ENCODE measurements at places on chromosomes 13 and 19. TPM values are rescaled to one million over a fixed set of nuclear protein-coding genes. Genes with fewer than 3 reads are reported as not detected.

DNA sequence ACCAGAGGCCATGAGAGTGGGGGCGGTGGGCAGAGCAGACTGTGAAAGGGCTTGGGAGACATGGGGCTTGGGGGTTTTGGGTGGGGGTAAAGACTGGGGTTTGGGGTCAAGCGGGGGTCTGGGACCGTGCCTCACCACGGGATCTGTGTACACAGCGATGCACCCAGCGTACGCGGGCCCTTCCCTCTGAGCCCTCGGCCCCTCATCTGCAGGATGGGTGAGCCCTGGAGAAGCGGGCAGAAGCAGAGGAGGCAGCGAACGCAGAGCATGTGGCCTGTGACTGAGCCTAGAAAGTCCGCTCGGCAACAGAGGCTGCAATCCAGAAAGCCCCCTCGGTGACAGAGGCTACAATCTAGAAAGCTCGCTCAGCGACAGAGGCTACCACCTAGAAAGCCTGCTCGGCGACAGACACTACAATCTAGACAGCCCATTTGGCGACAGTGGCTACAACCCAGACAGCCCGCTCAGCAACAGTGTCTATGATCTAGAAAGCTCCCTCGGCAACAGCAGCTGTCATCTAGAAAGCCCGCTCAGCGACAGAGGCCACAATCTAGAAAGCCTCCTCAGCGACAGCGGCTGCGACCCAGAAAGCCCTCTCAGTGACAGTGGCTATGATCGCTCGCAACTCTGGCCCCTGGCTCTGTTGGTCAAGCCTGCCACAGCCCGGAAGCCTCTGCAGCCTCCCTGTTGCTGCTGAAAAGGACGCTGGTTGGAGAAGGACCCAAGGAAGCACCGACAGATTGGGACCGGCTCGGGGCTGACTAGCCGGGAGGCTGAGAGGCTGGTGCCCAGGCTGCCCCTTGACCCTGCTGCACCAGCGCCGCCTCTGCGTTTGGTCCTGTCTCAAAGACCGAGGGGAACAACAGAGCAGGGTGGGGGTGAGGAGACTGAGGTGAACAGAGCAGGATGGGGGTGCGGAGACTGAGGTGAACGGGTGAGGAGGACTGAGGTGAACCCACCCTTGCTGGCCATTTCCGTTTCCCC is 68.6 kb downstream of the SPACA7 start:
- DNase-seq = no peak

- DNase-seq = no peak
Observed at GRCh38 chr19:40933025-40933424, 51.0 kb upstream of the CYP2A7 start.

DNA sequence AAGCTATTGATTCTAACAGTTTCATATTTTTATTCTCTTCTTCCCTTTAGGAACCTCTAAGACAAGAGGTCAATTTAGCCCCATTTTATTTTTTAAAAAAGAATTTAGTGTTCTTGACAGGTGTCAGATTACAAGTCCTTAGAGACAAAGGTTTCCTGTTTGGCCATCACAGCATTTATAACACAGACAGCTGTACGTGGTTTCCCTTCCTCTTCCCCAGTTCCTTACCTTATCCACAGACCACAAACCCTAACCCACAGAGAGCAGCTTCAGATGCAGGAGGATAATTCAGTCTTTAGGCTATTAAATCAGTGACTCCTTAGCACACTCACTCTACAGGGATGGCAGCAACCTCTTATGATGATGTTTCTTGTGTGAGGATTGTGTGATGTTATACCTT is 1210.1 kb downstream of the DIAPH3 start:
- no peak for DNase-seq

DNA sequence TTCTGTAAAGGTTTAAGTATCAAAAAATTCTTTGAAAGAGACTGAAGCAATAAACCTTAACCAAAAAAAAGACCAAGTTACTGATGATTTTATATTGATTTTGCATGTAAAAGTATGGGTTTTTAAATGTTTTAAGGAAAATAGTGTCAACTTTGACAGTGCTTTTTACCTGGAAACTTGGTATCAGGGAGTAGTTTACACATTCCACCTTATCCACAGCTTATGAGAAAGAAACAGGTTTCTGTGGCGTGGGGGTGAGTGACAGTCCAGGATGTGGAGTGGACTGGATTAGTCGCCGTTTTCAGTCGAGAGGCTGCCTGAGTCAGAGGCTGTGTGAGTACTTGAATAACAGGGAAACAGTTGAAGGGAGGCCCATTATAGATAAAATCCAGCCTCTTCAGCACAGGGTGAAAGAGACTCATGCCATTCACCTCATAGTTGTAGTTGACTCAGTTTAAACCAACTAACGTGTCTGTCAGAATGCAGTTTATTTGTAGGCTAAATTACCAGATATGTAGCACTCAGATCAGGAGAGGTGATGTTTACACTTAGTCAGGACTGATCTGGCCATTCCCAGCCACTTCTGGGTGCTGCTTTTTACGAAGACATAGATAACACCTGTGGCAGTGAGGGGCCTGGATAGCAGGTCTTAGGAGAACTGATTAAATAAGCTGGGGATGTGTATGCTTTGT is 595 bp upstream of the GPR183 start:
- peak; percentile 63 for DNase-seq

DNA sequence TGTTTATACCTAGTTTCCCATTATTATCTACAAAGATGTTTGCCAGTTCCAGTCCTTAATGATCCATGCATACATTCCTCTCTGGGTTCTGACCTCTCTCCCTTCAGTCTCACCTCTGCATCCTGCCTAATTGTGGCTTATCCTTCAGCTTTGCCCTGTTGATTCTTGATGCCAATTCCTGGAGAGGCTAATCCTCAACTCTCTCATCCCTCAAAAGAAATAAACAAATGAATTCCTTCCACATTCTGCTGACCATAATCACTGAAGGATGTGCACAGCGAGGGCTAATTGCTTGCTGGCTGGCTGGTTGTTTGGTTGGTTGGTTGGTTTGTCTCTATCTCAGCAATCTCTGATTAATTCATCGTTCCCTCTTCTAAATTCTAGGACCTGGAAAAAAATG is 113.8 kb downstream of the IRS2 start:
- DNase-seq = no peak

DNA sequence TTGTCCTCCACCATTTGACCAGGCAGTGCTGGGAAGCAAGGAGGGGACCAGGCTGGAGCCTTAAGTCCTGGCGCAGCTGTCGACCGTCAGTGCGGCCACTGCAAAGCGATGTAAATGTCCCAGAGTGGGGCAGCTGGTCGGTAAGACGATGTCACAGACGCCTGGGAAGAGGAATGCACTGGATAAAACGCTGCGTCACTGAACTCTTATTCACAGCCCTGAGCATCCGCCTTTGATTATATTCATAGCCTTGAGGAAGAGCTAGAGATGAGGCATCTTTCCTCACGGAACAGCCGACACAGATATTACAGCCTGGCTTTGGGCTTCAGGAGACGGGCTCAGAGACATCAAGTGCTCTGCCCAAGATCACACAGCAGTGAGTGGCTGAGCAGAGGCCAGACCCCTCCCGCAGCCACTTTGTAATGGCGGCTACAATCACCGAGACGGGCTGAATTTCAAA is 17.6 kb upstream of the TUBGCP3 start:
- no peak for DNase-seq

The ZNF709 gene
- 0.63 TPM for polyA plus RNA-seq

DNA sequence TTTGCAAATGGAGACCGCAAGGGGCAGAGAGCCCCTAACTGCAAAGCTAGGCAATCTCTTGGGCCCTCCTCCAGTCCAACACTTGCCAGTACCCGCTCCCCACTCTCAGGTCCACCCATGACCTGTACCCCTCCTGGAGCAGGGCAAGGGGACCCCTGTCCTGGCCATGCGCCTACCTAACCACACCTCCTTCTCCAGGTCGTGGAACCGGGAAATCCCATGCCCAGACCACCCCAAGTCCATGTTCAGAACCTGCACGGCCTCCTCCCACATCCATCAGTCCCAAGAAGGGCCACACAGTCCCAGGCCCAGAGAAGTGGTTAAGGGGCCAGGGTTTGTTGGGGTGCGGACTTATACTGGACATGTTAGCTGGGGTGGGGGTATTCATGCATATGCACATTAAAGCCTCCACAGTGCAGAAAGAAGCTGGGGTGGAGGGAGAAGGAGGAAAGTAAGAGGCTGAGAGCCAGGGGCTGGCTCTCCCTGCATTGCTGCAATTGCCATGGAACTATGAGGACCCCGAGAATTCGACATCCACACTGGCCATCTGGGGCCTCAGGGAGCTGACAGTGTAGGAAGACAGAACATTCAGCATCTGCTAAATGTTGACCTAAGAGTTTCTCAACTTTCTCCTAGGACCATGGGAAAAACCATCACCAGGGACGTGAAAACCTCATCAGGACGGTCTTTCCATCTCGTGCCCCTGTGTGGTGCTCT is 39.0 kb downstream of the HSPH1 start:
- no peak for DNase-seq

- peak; percentile 86 for DNase-seq
Observed at GRCh38 chr13:30616927-30617314, 799 bp upstream of the USPL1 start.

The ZNF816 gene
- polyA plus RNA-seq = 6.3 TPM

DNA sequence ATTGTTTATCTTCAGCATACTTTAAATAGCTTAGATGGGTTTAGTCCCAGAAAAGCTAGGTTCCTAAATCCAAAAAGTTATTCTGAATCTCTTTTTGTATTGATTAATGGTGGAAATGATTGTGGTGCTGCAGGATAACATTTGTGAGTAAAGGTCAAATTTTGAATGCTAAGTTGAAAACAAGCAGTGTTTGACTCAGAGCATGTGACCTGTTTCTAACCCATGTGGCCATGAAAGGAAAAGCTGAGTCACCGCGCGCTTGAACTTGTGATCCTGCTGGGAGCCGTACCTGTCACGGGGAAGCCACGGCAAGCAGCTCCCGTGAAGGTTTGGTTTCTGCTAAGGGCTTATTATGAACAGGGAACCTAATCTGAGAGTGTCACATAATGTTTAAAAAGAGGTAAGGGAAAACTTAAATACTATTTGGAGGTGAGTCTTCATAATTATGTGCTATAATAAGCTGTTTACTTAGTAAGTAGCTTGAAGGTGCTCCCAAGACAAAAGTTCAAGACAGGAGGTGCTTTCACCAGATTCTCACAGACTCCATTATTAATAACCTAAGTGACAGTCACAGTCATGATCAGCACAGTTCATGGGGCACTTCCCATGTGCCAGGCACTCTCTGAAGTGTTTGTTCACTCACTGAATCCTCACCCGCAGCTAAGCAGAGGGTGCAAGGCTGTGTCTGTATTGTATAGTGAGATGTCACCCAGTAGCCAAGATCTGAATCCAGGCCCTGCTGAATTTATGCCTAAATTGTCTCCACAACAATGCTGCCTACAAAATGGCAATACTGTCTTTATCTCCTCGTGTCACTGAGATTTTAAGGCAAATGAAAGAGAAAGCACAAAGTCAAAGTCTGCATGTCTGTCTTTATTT is 286.5 kb downstream of the MYO16 start:
- peak; percentile 94 for DNase-seq

DNA sequence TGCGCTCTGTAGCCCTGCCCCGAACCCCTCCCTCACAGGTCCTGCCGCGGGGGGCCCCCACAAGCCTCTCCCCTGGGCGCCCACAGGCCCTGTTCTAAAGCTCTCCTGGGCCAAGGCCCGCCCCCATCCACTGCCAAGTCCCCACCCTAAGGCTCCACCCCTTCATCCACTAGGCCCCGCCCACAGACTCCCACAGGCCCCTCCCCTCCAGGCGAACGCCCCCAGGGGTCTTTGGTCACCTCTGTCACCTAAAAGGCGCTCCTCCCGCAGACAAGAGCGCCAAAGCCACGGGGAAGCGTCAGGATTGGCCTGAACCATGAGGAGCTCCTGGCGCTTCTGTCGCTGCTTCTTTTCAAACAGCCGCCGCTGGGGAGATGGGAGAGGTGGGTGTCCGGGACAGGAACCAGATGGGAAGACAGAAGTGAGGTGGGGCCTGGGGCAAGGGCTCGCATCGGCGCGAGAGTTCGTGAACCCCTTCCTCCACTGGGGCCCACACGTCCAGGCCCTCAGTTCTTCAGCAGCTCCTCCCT is 2.3 kb downstream of the TULP2 start:
- DNase-seq = peak; percentile 66

DNA sequence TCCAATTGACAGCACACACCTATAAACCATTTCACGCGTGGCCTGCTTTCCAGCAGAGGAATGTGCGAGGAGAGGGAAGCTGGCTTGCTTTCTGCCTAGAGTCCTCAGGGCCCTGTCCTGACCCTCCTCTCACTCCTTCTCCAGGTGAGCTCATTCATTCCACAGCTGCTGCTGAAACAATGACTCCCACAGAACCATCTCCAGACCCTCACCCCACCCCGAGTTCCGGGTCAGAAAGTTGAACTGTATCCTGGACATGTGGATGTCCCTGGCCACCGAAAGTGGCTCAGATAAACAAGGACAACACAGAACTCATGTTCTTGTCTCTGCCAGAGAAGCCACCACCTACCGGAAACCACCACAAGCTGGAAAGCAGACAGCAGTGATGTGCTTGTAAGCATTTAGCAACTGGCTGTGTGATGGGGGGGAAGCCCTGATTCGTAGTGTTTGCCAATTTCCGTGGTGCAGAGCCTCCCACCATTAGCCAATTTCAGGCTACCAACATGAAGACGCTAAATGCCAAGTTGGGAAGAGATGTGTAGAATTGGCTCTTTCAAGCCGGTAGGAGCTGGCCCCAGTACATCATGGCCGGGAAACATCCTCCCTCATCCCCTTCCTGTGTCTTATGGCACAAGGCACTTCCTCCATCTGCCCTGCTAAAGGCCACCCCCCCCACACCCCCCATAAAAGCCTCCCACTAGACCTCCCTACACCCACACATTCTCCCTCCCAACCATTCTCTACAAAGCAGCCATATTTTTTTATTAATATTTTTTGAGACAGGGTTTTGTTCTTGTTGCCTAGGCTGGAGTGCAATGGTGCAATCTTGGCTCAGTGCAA is 5.0 kb downstream of the SYCE2 start:
- DNase-seq = no peak

- DNase-seq = no peak
Observed at GRCh38 chr19:36097036-36097435, 13.9 kb upstream of the OVOL3 start.

The ZNF614 gene
- polyA plus RNA-seq = 5.5 TPM

DNA sequence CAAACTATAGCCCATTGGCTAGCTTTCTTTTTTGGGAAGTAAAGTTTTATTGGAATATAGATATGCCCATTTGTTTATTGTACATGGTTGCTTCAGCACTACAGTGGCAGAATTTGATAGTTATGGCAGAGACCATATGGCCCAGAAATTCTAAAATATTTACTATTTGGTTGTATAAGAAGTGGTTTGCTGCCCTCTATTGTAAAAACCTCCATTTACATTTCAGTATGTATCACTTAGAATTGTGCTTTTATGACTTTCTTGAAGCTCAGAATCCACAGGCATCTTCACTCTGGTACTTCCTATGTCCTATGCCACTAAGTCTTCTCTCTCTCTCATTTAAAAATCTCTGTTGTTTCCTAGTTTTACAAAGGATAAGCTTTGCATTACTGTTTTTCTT is 37.7 kb downstream of the DLEU7 start:
- DNase-seq = no peak

- no peak for DNase-seq
Observed at GRCh38 chr13:35889560-35889959, 241.6 kb downstream of the DCLK1 start.

- DNase-seq = no peak
Observed at GRCh38 chr13:35225582-35225981, 250.9 kb downstream of the MAB21L1 start.

Data from hepatocyte (in vitro differentiated cells).